ENCODE measurements at places on chromosomes 6 and 20. TPM values are rescaled to one million over a fixed set of nuclear protein-coding genes. Genes with fewer than 3 reads are reported as not detected.

DNA sequence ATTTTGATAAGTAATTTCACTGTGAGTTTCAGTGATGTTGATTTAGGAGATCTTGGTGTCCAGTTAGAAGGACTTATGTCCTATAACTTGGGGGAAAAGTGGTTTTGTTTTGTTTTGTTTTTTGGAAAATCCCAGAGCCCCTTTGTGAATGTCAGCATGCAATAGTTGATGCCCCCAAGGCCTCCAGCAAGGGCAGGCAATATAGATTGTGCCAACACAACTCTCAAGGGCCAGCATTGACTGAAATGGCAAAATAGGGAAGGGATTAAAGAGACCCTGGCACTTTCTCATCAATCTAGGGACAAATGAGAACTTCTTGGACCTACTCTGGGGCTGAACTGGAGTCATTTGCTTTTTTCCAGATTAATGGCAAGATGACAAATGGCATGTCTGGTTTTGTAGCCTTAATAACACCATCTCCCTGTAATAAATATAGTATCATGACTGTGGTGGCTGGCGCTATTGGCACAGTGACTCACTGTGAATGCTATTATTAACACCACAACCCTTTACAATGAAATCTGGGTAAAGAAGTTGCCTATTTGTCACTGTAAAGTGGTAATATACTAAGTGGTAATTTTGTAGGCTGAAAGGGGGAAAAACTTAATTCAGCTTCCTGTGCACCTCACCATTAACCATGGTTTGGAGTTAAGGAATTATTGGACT is 51.8 kb downstream of the ABRACL start:
- DNase-seq = no peak

DNA sequence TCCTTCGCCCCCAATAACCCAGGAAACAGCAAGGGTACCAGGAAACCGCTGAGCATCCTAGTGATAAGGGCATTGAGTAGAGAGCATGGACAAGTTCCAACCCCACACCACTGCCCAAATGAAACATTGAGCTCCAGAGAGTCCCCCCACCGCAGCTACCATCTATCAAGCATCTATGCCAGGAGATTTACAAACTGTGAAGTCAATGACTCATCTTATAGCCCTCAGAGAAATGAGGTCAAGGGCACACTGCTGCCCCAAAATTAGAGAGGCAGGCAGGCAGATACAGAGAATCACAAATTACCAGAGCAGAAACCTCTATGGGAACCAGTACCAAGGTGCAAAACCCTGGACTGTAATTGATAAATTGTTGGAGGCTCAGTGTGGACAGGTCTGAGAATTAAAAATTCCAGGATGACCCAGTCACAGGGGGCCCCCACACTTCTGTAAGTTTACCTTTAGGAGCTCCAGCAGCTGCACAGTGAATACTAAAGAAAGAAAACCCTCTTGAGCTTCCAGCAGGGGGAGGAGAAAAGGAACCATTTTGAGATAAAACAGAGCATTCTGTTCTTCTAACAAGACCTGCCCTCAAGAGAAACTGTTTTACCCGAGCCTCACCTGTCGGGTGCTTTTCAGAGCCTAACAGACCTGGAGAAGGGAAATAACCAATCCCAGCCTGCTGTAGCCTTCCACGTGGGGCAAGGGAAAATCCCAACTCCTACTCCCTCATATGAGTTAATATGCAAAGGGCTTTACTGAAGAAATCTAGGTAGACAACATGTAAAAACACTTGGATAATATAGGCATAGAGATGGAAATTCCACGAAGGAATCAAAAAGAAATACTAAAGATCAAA is 118.0 kb upstream of the ARID1B start:
- DNase-seq = no peak

Gene C6orf58
- not detected for polyA plus RNA-seq

Gene WFDC11
- polyA plus RNA-seq = not detected

Gene CLDN20
- polyA plus RNA-seq = not detected
